ENCODE measurements at places on chromosomes 7 and 10. TPM values are rescaled to one million over a fixed set of nuclear protein-coding genes. Genes with fewer than 3 reads are reported as not detected.

The CFAP58 gene
- 0.22 TPM for total RNA-seq

The ANKRD61 gene
- total RNA-seq, result 0.22 TPM

The UNC5B gene
- total RNA-seq, result 6.4 TPM

The TMEM270 gene
- not detected for total RNA-seq

The OR13A1 gene
- not detected for total RNA-seq

The TSPAN15 gene
- 54.0 TPM for total RNA-seq

The CRYGN gene
- total RNA-seq, result 0.09 TPM

- no peaks in the 10 kb centered on the region for H3K27me3 ChIP-seq
- no peak overlapping the region for H3K27ac ChIP-seq
- no peaks in the 10 kb centered on the region for H3K4me1 ChIP-seq
- no peak overlapping the region for H3K4me3 ChIP-seq
- no peak for DNase-seq
These were observed 57.1 kb downstream of the RELN start for GRCh38 chr7:103932389-103932788.

GRCh38 chr10:2856598-2856997 is 210.8 kb upstream of the PFKP start:
- H3K27me3 ChIP-seq, result no peaks in the 10 kb centered on the region
- H3K27ac ChIP-seq, result no peak overlapping the region
- H3K4me3 ChIP-seq, result no peak overlapping the region
- H3K36me3 ChIP-seq, result no peaks in the 10 kb centered on the region
- DNase-seq, result no peak

DNA sequence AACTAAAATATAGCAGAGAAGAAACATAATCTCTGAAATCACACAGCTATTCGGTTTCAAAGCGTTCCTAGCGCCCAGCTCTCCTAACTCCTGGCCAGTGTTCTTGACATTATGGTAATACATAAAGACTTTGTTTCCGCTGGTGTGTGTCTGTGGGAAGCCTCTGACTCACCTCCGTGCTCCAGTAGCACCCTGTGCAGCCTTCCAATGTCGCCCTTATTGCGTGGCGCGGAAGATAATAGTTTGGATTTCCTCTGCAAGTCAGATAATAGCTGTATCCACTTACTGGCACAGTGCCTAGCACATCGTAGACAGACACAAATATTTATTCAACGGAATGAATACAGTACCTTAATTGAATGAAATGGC is 570 bp downstream of the BMS1 start:
- H3K4me1 ChIP-seq, result peaks cover 7% of the 10 kb centered on the region
- DNase-seq, result peak; percentile 22
- peak overlapping the region; percentile 93 for H3K27ac ChIP-seq
- H3K36me3 ChIP-seq, result peaks cover 21% of the 10 kb centered on the region
- no peaks in the 10 kb centered on the region for H3K27me3 ChIP-seq
- peak overlapping the region; percentile 88 for H3K4me3 ChIP-seq

GRCh38 chr7:117951691-117952280 is 78.5 kb upstream of the CTTNBP2 start:
- no peaks in the 10 kb centered on the region for H3K36me3 ChIP-seq
- H3K27me3 ChIP-seq, result no peaks in the 10 kb centered on the region
- H3K4me1 ChIP-seq, result no peaks in the 10 kb centered on the region
- H3K4me3 ChIP-seq, result no peak overlapping the region
- DNase-seq, result no peak

- H3K36me3 ChIP-seq, result no peaks in the 10 kb centered on the region
- no peaks in the 10 kb centered on the region for H3K4me1 ChIP-seq
These were observed 817.1 kb downstream of the TYW1 start for GRCh38 chr7:67813621-67814292.

DNA sequence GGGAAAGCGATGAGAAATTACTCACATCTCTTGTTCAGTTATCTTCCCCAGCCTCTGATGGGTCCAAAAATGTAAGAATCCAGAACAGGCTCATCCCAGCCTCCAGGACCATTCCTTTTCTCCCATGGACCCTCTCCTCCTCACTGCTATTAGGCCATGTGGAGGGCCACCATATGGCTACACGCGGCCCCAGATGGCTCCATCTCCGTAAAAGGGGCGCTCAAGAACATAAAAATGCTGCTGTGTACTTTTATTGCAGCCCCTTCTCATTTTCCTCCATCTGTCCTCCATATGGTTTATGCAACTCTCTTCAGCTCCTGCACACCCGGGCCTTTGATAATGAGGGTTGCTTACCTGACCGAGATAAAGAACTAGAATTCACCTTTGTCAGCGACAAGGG is 166.2 kb downstream of the RAPGEF5 start:
- peaks cover 2% of the 10 kb centered on the region for H3K27me3 ChIP-seq
- H3K27ac ChIP-seq, result no peak overlapping the region
- no peaks in the 10 kb centered on the region for H3K36me3 ChIP-seq
- DNase-seq, result no peak

DNA sequence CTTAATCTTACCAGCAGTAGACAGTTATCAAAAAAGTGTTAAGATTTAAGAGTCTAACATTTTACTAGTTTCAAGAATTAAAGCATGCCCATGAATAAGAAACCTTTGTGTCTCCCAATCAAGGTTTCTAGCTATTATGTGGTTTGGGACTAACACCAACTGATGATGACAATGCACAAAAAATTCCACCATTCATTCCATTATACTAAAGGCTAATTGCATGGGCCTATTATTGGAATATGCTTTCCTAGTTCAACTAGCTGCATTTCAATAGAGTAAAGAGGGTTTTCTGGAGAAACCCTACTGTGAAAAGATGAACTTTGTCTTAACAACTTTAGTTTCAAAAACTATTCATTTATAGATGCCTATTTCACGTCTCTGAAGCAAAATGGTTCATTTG is 44.6 kb downstream of the UBE2H start:
- H3K27ac ChIP-seq, result no peak overlapping the region
- H3K36me3 ChIP-seq, result peaks cover 23% of the 10 kb centered on the region
- no peak for DNase-seq
- peaks cover 4% of the 10 kb centered on the region for H3K4me1 ChIP-seq
- H3K4me3 ChIP-seq, result no peak overlapping the region

- H3K27ac ChIP-seq, result no peak overlapping the region
- peaks cover 22% of the 10 kb centered on the region for H3K27me3 ChIP-seq
- no peaks in the 10 kb centered on the region for H3K36me3 ChIP-seq
- no peak for DNase-seq
These were observed 27.6 kb downstream of the POLL start for GRCh38 chr10:101560298-101561067.

DNA sequence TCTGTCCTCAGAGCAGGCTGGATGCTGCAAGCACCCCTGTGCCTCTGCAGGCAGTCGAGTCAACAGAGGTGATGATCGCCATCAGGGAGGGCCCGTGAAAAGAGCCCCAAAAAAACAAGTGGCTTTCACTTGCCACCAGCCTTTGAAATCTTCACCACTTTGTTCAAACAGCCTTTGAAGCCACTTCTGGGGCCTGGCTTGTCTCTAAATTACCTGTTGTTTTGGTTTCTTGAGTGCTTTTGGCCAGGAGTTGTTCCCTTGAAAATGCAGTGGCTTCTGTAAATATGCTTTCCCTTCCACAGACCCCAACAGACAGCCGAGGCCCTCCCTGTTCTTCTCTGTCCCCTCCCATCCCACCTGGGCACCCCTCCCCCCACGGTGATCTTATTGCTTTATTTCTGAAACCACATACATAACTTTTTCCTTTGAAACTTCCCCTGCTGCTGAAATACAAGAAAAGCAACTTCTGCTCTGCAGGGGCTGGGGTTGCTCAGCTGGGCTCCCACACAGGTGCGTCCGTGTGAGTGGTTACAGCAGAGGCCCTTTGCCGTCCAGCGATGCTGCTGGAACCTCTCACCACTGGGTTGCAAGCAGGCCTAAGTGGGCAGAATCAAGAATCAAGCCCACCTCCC is 283.8 kb upstream of the SHH start:
- no peak overlapping the region for H3K27ac ChIP-seq
- DNase-seq, result no peak
- no peak overlapping the region for H3K4me3 ChIP-seq
- peaks cover 3% of the 10 kb centered on the region for H3K27me3 ChIP-seq
- H3K36me3 ChIP-seq, result no peaks in the 10 kb centered on the region
- no peaks in the 10 kb centered on the region for H3K4me1 ChIP-seq

DNA sequence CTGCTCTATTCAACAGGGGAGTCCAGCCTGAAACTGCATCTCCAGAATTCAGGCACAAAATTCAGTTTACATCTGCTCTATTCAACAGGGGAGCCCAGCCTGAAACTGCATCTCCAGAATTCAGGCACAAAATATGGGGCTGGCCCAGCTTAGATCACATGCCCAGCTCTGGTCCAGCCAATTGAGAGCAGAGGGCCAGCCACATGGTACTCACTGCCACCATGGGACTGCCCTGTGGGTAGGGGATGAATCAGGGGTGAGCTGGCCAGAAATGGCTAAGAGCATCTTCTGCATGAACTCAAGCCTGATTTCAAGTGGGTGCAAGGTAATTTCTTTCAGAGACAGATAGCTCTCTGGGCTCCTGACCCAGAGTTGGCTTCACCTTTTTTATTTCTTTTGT is 156.6 kb upstream of the LYZL2 start:
- H3K27me3 ChIP-seq, result no peaks in the 10 kb centered on the region
- peaks cover 42% of the 10 kb centered on the region for H3K4me1 ChIP-seq
- no peaks in the 10 kb centered on the region for H3K36me3 ChIP-seq
- H3K27ac ChIP-seq, result peak overlapping the region; percentile 94
- H3K4me3 ChIP-seq, result no peak overlapping the region

DNA sequence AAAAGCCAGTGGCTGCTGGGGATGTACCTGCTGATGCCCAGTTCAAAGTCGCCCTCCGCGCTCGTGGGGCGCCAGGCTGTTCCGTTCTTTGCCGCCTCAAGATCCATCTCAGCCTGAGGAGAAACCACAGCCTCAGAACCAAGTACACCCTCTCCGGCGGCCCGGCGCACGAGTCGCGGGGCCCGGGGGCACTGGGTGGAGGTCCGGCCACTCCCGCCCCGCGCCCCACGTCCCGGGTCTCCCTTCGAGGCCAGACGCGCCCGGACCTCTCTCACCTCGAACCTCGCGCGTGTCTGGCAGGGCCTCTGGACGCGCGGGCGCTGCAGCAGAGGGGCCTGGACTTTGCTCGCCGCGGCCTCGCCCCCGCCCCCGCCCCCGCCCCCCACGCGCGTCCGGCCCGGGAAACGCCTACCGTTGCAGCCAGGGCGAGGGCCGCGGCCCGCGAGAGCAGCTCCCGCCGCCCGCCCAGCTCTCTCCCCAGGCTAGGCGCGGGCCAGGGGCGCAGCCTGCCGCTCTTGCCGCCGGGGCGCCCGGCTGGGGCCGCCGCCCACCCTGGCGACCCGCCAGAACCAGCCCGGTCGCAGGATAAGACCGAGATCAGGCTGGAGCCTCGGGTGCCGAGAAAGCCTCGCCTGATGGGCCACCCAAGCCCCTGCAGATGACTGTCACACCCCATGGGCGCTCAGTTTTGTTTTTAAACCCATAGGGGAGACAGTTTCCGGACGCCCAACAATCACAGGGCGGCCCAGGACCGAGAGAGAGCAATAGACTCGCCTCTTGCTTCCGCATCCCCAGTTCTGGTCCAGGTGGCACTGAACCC is at the start of gene ABCB4:
TSS of gene ABCB4 (minus strand) at position 322 of the 820 bp plus-strand sequence. CDS start at position 107, 215 bp downstream.
- peaks cover 5% of the 10 kb centered on the region for H3K4me1 ChIP-seq
- H3K4me3 ChIP-seq, result peak within 1 kb of the TSS; percentile 31
- H3K36me3 ChIP-seq, result no peaks in the 10 kb centered on the region
- no peak within 1 kb of the TSS for H3K27ac ChIP-seq
- H3K27me3 ChIP-seq, result peaks cover 12% of the 10 kb centered on the region

DNA sequence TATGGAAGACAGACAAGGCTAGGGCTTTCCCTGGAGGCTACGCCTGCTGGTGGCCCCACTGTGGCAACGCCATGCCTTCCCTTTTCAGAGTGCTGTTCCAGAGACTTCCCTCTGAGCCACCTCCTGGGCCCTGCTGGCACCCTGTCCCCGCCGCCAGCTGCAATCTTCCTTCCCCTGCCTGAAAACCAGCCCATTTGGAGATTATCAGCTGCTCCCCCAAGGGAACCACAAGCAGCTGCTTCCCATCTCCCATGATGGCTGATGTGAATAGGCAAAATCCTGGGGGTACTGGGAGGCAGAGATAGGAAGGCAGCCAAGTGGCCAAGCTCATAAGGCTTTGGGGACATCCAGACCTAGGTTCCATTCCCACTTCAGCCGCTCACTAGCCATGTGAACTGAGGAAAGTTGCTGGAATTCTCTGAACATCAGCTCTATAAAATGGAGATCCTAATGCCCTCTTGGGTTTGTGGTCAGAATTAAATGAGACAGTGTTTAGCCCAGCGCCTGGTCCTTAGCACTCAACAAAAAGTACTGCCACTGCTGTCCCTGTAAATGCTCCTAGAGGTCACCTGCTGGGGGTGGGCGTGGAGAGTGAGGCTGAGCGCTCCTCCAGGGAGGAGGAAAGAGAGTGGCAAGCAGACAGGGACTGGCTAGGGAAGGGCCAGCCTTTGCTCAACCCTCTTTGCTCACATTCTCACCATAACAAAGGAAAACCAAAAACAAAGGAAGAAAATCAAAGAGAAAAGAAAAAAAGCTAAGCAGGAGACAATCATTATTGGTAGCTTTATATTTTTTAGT is 5.9 kb downstream of the TSPAN33 start:
- H3K27ac ChIP-seq, result no peak overlapping the region
- peaks cover 9% of the 10 kb centered on the region for H3K27me3 ChIP-seq
- no peaks in the 10 kb centered on the region for H3K36me3 ChIP-seq
- DNase-seq, result peak; percentile 54

DNA sequence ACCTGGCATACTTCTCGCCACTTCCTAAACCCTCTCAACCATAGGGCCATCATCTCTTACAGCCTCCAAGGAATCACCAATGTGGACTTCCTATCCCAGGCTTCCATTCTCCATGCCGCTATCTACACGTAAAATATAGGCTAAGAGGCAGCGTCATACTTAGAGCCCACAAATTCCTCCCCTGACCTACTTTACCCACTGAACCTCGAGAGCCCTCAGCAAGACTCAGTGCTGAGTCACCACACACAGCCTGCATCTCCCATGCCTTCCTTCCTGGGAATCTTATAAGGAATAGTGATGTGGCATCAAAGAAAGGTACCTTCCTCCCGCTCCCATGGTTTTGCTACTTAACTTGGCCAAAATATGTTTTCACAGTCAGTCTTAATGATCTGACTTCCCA is 435.6 kb upstream of the NFE2L3 start:
- H3K4me3 ChIP-seq, result no peak overlapping the region
- H3K27ac ChIP-seq, result no peak overlapping the region
- peaks cover 10% of the 10 kb centered on the region for H3K4me1 ChIP-seq
- H3K27me3 ChIP-seq, result no peaks in the 10 kb centered on the region
- H3K36me3 ChIP-seq, result no peaks in the 10 kb centered on the region

DNA sequence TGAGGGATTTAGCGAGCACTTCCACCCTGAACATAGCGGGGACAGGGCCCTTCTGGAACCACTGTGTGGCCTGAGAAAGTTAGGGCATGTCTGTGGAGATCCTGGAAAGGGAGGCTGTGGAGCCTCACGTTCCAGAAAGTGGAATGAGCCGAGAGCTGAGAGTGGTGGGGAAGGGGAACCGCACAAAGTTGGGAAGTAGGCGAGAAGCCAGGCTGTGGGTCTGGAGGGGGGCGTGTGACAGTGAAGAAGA is 10.4 kb upstream of the PAX2 start:
- DNase-seq, result no peak
- H3K27me3 ChIP-seq, result peaks cover 98% of the 10 kb centered on the region
- no peak overlapping the region for H3K4me3 ChIP-seq

GRCh38 chr7:49878627-49879026 is 105.2 kb downstream of the VWC2 start:
- H3K4me3 ChIP-seq, result no peak overlapping the region
- DNase-seq, result no peak
- H3K36me3 ChIP-seq, result no peaks in the 10 kb centered on the region
- H3K27ac ChIP-seq, result no peak overlapping the region

GRCh38 chr10:101495324-101495925 is 92.6 kb downstream of the POLL start:
- no peak overlapping the region for H3K27ac ChIP-seq
- no peaks in the 10 kb centered on the region for H3K4me1 ChIP-seq
- H3K27me3 ChIP-seq, result no peaks in the 10 kb centered on the region
- H3K4me3 ChIP-seq, result no peak overlapping the region
- DNase-seq, result peak; percentile 13
